ENCODE measurements at places on chromosomes 12 and 14.
A peak's percentile ranks its signal among the peaks of the same experiment; 100 is the strongest.

DNA sequence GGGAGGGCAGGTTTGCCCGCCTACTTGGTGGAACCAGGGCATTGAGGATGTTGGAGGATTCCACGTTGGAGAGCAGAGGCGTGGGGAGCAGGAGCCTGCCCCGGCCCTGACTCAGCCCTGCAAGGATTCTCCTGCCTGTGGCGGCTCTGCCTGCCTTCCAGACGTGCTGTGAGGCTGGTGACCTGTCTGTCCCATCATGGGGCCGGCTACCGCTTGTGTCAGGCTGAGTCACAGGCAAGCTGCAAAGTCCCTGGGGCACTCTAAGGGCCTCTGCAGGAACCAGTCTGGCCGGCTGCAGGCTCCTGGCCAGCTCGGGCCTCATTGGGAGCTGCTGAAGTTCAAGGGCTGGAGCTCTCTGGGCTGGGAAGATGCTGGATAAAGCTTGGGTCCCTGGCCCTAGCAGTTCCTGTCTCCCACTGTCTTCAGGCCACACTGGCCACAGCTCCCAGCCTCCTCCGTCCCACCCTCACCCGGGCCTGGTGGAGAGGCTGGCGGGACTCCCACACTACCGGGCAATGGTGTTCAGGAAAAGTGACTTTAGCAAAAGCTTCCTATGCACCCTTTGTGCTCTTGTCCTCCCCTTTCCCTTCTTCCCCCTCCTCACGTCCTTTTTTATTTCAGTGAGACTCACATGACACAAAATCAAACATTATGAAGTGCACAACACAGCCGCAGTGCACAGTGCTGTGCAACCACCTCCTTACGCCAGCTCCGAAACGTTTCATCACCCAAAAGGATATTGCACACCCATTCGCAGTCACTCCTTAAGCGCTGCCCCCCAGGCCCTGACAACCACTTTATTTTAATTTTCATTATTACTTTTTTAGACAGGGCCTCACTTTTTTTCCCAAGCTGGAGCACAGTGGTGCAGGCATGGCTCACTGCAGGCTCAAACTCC, 22.0 kb upstream of the ULK1 start:
- peak; percentile 89 for DNase-seq

DNA sequence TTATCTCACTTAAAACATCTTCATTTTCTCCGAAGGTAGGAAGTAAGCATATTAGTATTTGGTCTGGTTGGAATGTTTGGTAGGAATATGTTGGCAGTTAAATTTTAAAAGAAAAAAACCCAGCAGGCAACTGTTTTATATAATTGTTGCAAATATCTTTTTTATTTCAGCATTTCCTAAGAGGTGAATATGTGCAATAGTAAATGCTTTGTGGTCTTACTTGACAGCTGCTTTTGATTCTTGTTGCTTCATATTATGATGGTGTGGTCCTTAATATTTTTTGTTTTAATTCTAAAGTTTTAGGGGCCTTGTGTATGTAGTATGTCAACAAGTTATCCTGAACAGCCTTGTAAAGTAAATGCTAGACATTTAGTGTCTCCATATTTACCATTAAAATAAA, 6.3 kb downstream of the TRAFD1 start:
- DNase-seq = no peak

GRCh38 chr12:4388032-4388431, 8.5 kb upstream of the FGF23 start:
- DNase-seq = no peak

GRCh38 chr14:31090883-31091764, 64.9 kb upstream of the STRN3 start:
- DNase-seq = no peak

GRCh38 chr14:45270031-45270430, 17.0 kb upstream of the MIS18BP1 start:
- no peak for DNase-seq

- DNase-seq = no peak
Measured at GRCh38 chr14:68060198-68060597, 240.6 kb downstream of the RAD51B start.

GRCh38 chr12:81329085-81329484, 251.2 kb downstream of the ACSS3 start:
- DNase-seq = no peak

DNA sequence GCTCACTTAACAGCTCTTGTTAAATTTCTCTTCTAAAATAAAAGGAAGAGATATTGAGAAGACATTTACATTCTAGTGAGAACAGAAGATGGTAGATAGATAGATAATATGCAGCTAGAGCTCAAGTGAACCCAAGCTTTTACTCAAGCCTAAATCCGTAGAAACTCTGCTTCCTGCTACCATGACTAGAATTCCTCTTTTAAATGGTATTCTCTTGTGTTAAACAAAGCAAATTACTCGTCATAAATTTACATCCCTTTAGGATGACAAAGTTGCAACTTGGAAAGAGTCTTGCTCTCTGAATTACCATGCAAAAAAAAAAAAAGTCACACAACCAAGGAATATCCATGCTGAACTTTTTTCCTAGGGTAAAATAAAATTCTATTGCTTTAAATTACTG, 160.7 kb upstream of the LRFN5 start:
- DNase-seq = no peak

Data from RWPE2 (cell line).